ENCODE measurements at places on chromosomes 3 and 15.
A peak's percentile ranks its signal among the peaks of the same experiment; 100 is the strongest.

- DNase-seq = no peak
Measured at GRCh38 chr3:118817748-118818165, 216.9 kb downstream of the IGSF11 start.

DNA sequence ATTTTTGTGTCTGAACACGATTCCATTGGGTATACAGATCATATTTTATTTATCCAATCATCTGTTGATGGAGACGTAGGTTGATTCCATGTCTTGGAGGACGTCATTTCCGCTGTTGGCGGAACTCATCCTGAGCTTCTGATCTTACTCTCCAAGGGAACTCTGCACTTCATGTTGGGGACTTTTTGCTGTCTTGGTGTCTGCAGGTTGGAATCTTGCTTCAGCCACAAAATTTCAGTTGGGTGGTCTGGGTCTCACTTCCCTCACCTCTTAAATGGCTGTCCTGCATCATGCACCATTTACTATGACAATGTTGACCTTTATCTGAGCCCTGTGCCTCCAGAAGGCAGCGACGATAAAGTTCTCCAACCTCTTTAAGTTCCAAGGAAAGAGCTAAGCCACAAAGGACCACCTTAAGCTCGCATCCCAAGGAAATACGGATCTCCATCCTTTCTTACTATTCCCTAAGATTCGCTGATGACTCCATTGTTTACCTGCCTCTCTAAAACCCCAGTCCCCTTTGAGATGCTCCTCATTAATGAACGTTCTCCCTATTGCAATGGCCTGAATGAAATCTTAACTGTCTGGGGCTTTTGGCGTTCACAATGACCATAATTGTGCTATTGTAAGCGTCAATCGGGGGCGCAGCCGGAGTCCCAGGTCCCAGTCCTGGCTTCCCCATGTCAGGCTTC is 23.1 kb upstream of the RNU6-1 start:
- no peak for DNase-seq

DNA sequence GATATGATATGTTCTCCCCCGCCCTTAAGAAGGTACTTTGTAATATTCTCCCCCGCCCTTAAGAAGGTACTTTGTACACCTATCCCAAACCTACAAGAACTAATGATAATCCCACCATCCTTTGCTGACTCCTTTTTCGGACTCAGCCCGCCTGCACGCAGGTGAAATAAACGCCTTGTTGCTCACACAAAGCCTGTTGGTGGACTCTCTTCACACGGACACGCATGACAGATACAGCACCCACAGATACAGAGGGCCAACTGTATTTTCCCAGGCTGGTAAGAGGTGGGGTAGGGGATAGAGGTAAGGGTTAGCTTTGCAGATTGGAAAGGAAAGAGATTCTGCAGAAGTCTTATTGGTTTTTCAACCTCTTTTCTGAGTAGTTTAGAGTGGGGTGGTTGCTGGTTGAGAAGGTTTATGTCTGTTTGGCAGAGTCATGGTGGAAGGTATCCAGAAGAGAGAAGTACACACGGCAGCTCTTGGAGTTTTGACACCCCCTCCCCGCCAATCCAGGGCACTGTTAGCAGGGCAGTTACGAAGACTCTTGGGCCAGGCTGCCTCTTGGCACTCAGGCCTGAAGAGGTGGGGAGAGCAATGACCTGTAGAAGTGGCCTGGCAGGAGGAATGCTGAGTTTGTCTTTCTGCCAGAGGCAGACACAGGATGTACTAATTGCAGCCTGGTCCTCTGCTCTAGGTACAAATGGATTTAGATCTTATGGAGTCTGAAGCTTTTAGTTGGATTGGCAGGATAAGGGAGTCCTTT is 36.0 kb upstream of the IDH2 start:
- DNase-seq = no peak

- no peak for DNase-seq
Measured at GRCh38 chr15:29530966-29531365, 261.3 kb upstream of the NSMCE3 start.

DNA sequence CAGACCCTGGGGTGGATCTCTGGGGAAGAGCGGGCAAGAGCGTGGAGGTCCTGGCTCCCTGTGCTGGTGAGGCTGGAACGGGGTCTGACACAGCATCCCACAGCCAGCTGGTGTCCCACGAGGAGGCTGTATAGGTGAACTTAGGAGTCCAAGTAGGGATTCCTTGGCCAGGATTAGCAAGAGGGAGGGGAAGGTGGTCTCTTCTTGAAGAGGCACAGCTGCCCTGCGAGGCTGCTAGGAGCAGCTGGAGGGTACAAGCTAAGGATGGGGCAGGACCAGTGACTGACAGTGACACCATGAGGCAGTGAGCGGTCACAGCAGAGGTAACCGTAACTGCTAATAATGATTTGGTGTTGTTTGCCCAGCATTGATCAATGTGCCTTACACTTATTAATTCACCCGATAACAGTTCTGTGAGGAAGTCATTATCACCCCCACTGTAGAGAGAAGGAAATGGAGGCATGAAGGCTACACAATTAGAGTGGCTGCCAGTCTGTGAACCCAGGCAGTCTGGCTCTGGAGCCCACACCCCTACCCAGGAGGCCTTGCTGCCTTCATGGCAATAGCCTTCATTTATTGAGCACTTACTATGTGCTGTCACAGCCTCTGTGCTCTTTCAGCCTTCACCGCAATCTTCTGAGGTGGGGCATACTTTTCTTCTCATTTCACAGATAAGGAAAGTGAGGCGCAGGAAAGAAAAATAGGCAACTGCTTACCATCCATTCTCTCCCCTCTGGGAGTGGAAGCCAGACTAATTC is 59.4 kb downstream of the TMEM44 start:
- peak; percentile 3 for DNase-seq

DNA sequence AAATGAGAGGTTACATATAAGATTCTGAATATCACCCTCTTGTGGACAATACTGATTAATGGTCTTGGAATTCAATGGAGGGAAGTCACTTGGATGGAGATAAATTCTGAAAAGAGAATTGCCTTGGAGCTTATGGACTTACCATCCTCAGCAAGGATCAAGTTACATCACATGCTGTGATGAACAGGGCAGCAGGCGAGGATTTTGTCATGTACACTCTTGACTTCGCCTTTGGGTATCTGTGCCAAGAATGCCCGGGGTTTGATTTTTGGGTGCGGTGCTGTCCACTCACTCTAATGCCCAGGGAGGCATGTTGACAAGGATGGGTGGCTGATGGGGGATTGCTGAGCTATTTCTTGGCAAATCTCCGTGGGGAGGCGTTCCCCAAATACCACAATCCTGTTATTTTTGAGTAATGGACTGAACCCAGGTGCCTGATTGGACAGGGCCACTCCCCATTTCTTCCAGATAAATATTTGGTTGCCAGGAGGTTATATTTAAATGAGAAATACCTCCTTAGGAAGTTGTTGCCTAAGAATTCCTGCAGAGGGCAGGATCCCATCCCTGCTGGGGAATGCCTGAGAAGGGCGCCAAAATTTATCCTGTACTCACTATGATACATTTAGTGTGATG is 96.3 kb downstream of the TPRG1 start:
- no peak for DNase-seq

- no peak for DNase-seq
Measured at GRCh38 chr3:28940530-28940929, 340.3 kb upstream of the RBMS3 start.

DNA sequence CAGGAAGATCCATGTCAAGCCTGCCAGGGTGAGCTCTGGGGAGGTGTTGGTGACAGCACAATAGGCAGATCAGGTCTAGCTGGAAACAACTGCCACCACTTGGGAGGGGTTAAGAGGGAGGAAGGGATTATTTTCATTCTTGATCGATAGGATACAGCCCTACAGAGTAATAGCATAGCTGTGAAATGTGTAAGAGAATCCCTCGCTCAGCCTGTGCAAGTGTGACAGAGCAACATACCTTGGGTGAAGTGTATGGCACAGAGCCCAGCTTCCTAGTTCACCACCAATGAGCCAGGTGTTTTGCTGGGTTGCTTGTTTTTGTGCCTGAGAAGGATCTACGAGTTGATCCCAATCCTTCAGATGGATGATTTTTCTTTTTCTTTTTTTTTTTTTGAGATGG is 9.2 kb upstream of the DCUN1D1 start:
- DNase-seq = no peak

- DNase-seq = no peak
Measured at GRCh38 chr3:56792193-56792592, 9.6 kb downstream of the ARHGEF3 start.

DNA sequence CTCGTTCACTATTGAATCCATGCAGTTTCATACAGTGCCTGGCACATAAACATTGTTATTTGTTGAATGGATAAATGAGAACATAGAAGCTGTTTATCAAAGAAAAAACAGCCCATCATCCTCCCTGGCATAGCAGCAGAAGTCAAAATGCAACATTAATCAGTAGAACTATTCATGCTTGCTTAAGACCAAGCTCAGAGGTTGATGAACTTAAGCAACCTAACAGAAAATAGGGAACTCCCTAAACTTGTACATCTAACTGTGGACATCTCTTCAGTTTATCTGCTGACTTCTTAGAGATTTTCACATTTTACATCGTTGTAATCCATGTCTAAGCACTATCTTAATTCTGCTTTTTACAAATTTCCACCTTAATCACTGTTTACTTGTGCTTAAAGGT is 29.2 kb downstream of the SENP8 start:
- no peak for DNase-seq

DNA sequence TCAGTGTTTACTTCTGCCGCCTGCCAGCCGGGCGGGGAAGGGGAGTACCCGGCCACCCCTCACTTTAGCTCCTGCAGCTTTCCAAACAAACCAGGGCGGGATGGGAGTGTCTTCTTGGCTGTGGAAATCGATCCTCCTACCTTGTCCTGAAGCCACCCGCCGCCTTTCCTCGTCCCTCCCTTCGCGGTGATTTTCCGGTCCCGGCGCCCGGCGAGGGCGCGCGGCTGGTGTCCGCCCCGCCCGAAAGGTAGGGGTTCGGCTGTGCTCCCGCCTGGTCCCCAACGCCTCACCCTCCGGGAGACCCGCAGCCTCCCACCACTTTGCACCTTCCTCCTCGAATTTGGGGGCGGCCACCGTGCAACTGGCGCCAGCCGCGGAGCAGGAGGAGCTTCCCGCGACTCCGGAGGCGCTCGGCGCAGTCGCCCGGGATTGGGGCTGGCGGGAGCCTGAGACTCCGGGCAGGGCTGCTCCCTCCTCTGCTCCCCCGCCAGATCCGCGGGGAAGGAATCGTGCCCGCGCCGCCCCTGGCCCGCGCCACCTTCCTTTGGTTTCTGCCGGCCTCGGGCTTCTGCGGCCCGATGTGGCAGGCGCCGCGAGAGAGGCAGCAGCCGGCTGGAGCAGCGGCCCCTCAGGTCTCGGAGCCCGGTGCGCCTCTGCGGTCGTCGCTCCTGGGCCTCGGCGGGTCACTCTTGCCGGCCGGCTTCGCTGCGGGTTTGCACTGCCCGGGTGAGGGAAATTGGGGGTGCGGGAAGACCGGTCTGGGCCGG is 30.7 kb upstream of the ST3GAL6 start:
- no peak for DNase-seq

GRCh38 chr15:69486481-69487110 is 34.0 kb downstream of the RPLP1 start:
- DNase-seq = no peak

- no peak for DNase-seq
Measured at GRCh38 chr15:29674661-29675533, 147.4 kb downstream of the TJP1 start.

DNA sequence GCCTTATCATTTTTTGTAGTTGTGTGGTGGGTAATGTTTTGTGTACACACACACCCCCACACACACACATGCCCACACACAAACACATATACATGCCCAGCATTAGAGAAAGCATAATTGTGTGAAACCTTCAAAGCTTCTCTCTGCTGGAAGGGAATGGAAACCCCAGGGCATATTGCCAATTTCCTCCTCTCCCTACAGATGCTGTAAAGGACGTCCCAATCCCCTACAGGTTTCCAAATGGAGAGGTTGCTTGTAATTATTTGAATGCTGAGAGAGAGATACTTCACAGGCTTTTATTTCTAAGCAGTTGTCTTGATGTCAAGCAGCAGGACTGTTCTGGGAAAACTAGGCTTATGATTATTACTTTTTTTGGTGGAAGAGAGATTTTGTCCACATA is 23.0 kb upstream of the CCK start:
- no peak for DNase-seq

- DNase-seq = no peak
Measured at GRCh38 chr15:45185903-45186770, 1.6 kb downstream of the SHF start.

- DNase-seq = no peak
Measured at GRCh38 chr15:72889545-72889944, 106.0 kb upstream of the ADPGK start.

GRCh38 chr3:52471371-52472238 is 16.2 kb downstream of the NISCH start:
- no peak for DNase-seq
